Urinary bladder (tissue), 4 donors: ENCODE measurements at places on chromosomes 3 and 15. TPM values are rescaled to one million over a fixed set of nuclear protein-coding genes. Genes with fewer than 3 reads are reported as not detected.
A peak's percentile ranks its signal among the peaks of the same experiment; 100 is the strongest.

- no peak for DNase-seq
Measured at GRCh38 chr3:185079625-185080024, 73.2 kb downstream of the C3orf70 start.

GRCh38 chr3:9831253-9831652 lies 12.6 kb downstream of the RPUSD3 start:
- no peak for DNase-seq

- DNase-seq: no peak
Measured at GRCh38 chr3:51024765-51025632, 350.3 kb downstream of the DOCK3 start.

DNA sequence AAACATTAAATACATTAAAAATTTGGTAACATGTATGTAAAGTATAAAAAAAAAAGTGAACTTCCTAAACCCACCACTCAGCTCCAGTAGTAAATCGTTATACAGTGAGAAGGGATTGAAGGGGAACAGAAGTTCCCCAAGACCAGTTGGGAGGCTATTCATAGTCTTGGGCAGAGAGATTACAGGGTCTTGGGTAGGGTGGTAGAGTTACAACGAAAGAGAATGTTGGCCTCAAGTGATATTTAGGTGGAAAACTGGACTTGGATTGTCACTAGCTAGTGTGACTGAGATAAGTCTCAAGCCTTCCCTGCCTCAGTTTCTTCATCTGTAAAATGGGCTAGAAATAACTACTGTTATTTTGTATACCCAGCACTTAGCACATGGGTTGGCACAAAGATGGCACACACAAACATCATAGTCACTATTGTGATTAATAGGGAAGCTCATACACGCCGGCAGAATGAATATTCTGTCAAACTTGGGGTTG lies 431 bp upstream of the YEATS2 start:
- no peak for DNase-seq

DNA sequence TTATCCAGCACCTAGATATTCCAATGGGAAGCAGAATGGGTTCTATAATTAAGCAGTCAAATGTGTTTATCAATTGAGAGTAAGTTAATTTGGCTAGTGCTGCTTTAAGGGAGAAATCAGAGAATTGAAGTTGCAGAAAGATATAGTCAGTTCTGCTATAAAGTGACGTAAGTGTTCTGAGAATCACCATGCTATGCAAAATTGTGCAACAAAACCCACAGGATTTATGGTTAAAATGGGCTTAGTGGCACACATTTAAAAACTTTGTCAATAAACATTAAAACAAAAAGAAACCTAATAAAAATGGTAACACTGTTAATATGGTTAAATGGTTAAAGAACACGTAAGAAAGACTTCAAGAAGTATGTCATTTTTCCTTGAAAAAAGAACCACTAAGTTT lies 74.5 kb downstream of the TMEM108 start:
- no peak for DNase-seq

DNA sequence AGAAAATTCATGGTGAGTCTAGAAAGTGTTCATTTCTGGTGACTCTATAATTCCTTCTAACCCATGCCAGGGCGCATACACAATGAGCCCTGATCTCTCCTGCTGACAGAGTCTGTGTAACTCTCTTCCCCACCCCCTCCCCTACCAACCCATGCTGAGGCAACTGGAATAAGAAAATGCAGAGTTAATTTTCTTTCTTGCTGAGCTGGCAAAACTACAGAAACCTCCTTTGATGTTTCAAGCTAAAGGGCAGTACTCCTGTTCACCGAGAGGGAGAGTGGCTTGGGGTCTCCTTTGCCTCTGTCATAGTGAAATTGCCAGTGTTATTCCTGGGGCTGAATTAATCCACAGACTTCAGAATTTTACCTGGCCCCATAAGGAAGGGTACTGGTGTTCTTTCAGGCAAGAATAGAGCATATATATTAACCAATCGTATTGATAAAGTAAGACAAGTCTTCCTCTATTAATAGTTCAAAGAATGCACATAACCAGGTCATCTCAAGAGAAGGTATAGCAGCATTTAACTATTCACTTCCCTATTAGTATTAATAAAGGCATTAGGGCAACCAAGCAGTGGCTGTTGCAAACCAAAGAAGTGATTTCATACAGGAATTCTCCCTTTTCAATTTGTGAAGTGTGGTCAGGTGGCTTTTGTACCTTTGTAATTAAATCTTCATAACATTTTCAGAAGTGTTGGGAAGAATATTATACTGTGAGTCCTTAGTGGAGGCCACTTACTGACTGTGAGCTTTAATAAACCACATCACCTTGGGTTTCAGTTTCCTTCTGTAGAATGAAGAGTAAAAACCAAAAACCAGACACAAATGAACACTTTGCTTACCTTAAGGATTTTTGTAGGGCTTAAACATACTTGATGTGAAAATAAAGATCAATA lies 4.1 kb downstream of the GAP43 start:
- DNase-seq: no peak

DNA sequence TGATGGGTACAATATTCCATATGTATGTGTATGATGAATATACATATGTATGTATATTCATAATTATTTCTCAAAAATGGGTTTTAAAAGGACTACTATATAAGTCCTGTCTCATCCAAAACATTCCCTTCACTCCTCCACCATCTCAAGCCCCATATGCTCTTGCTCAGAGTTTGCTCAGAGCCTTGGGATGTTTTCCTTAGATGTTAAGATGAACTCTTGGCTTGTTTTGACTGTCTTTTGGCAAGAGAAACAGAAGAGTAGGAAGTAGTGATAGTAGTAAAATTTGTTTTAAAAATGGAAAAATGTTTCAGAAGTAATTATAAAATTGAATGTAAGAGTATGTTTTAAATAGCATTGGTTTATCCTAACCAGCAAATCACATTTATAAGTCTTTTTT lies 6.2 kb upstream of the EPHA3 start:
- DNase-seq: no peak

DNA sequence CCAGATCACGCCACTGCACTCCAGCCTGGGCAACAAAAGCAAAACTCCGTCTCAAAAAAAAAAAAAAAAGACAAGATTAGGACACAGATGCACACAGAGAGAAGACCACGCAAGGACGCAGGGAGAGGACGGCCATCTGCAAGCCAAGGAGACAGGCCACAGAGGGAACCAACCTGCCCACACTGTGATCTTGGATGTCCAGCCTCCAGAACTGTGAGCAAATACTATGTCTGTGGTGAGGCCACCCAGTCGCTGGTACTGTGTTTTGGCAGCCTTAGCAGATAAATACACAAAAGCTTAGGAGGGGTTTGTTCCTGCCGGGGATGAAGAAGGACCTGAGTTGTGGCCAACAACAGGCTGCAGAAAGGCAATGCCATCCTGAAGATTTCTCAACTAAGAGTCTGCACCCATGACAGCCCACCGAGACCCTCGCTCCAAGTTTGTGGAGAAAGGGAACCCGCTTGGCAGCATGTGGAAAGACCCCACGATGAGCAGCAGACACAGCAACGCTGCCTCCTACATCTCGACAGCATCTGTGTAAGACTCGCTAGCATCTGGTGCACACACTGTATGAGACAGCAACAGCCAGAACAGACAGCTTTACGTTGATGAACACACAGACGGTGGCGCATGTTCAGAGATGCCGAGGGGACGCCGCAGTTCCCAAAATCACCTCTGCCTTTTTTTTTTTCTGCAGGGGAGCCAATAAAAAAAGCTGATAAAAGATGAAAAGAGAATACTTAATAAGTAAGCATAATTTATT lies 13.7 kb downstream of the CYFIP1 start:
- no peak for DNase-seq

- no peak for DNase-seq
Measured at GRCh38 chr3:68504201-68504600, 428.1 kb downstream of the TAFA4 start.

- no peak for DNase-seq
Measured at GRCh38 chr3:186049001-186049400, 59.9 kb downstream of the ETV5 start.

- no peak for DNase-seq
Measured at GRCh38 chr3:100163787-100164186, 49.5 kb upstream of the FILIP1L start.

DNA sequence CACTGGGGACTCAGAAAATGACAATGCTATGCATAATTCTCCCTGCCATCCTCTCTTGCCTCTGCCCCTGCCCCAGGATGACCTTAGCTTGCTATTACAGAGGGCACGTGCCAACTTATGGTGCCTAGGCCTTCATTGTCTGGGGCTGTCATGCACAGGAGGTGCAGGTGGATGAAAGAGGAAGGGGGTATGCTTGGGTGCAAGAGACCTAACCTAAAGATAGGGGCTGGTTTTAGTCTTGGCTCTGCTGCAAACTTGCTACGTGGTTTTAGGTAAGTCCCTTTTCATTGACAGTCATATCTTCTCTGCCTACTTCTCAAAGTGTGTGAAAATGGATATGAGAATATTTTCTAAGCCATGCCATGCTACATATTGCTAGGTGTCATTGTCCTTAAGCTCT lies 161.3 kb downstream of the EPHB1 start:
- DNase-seq: no peak

DNA sequence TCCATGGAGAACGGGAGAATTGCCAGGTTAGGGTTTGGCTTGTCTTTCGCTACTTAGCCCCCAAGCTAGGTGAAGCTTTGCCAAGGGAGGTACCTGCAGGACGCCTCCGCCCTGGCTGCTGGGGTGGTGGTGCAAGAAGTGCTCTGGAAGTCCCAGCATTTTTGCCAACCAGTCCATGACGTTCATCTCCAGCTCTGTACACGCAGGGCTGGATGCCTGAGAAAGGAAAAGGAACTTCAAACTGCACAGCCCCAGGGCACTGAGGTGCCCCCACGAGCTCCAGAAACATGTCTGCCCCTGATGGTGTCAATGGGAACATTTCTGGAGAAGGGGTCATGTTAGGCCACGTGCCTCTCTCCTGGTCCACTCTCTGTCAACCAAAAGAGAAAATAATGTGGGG lies 8.2 kb downstream of the HDC start:
- DNase-seq: no peak

DNA sequence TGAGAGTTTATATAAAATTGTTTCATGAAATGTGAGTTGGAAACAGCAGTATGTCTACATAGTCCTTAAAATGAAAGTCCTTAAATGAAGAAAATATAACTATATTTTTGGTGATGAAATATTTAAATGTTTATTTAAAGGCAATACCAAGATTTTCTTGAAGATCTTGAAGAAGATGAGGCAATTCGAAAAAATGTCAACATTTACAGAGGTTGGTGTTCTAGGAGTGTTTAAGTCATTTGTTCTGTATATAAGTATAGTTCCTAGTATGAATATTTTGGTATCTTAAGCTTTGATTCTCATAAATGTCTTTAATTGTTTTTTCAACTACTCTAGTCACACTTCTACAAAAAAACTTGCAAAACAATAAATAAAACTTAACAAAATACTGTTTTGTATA lies 29.0 kb downstream of the NMD3 start:
- DNase-seq: no peak

GRCh38 chr3:152499791-152500385 lies 231.2 kb downstream of the MBNL1 start:
- DNase-seq: no peak

DNA sequence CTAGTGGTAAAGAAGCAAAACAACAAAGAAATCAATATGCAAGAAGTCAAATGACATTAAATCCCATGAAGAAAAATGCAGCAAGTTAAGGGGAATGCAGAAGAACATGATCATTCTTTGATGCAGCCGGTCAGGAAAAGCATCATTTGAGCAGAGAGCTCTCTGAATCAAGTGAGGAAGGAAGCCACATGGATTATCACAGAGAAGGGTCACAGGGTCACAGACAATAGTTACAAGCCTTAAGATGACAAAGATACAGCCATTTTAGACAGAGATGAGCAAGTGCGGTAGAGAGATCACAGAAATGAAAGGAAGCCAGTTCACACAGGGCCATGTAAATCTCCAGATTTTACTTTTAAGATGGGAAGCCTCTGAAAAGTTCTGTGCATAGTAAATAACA lies 43.9 kb downstream of the UBE3A start:
- no peak for DNase-seq

DNA sequence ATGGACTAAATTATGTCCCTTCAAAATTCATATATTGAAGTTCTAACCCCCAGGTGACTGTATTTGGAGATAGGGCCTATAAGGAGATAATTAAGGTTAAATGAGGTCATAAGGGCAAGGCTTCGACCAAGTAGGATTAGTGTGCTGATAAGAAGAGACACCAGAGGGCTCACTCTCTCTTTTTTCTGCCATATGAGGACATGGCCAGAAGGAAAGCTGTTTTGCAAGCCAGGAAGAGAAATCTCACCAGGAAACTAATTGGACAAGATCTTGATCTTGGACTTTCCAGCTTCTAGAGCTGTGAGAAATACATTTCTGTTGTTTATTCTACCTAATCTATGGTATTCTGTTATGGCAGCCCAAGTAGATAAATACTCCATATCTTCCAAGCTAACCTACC lies 503.6 kb upstream of the NAALADL2 start:
- DNase-seq: no peak

GRCh38 chr15:66873856-66874255 lies 171.8 kb downstream of the SMAD6 start:
- DNase-seq: no peak

- peak; percentile 68 for DNase-seq
Measured at GRCh38 chr15:45891766-45892165, 256.9 kb downstream of the SQOR start.

DNA sequence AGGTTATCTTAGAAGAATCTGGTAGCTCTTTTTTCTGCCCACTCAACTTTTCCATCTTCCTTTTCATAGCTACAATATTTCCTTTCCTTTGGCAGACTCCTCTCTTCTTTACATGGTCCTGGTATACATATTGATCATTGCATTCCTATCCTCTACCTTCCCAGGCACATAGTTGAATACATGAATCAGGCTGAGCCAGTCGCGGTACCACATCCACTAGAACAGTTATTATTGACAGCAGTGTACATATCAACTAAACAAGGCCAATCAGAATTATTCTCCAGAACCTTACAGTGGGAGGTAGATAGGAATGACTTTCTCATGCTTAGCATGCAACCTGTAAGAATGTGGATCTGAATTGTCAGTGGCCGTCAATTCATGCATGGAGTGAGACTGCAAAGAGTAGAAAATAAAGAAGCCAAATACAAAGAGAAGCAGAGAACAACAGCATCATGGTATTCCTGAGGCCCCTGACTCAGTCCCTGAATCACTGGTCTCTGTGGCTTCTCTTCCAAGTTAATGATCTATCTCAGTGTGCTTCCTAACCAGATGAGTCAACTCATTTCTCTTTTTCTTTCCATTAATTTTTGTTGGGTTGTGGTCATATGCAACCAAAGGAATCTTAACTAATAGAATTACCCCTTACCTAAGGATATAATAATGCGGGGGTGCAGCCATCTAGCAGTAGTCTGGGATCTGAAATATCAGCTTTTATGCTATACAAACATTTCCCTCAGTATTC lies 60.9 kb upstream of the DCBLD2 start:
- DNase-seq: no peak

The KIF7 gene
- 9.9 TPM for polyA plus RNA-seq

The PLSCR2 gene
- polyA plus RNA-seq: not detected

The CELF6 gene
- 3.0 TPM for polyA plus RNA-seq

The PDZRN3 gene
- polyA plus RNA-seq: 98.0 TPM

The XCR1 gene
- polyA plus RNA-seq: 0.77 TPM

The GOLGA8J gene
- not detected for polyA plus RNA-seq

The TGM4 gene
- not detected for polyA plus RNA-seq

The SLC35A5 gene
- 25.0 TPM for polyA plus RNA-seq

The KCNH8 gene
- polyA plus RNA-seq: 0.10 TPM

The SLC51A gene
- 0.23 TPM for polyA plus RNA-seq

The KNG1 gene
- 0.37 TPM for polyA plus RNA-seq
